ENCODE measurements at places on chromosomes 13 and 19.
A peak's percentile ranks its signal among the peaks of the same experiment; 100 is the strongest.

- no peak for DNase-seq
Measured at GRCh38 chr19:28843761-28844492, 369.0 kb downstream of the UQCRFS1 start.

DNA sequence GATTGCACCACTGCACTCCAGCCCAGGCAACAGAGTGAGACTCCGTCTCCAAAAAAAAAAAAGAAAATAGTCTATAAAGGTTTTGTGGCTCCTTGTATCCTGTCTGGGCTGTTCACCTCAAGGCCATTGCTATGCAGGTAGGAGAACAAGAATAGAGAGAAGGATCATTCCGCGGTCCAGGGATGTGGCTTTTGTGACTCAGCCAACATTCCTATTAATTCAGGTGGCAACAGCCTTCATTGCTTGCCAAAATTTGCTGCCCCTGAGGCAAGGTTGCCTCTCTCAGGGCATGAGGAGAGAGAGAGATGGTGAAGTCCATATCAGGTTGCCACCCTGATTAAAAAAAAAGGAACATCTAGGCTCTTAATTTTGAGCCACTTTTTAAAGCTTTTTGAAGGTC lies 8.0 kb downstream of the ZNF551 start:
- DNase-seq, result no peak

DNA sequence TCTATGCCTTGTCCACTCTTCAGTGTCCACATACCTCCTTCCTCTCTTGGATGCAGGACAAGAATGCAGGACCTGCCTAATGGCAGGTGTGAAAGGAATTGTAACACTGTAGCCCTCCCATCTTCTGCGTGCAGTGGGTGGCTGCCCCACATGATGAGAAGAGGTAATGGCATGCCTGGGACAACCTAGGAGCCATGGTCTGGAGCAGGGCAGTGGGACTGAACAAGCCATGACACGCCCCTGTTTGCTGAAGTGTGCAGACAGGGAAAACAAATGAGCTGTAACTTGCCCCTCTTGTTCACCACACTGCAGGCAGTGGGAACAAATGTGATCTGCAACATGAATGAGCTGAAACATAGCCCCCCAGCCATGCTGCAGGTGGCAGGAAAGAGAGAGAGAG lies 192.2 kb downstream of the PCDH17 start:
- no peak for DNase-seq

- no peak for DNase-seq
Measured at GRCh38 chr19:51359294-51359693, 6.9 kb downstream of the ETFB start.

- no peak for DNase-seq
Measured at GRCh38 chr13:28620011-28620830, 38.7 kb upstream of the POMP start.

- DNase-seq, result no peak
Measured at GRCh38 chr19:56690670-56691069, 19.1 kb upstream of the ZNF835 start.

DNA sequence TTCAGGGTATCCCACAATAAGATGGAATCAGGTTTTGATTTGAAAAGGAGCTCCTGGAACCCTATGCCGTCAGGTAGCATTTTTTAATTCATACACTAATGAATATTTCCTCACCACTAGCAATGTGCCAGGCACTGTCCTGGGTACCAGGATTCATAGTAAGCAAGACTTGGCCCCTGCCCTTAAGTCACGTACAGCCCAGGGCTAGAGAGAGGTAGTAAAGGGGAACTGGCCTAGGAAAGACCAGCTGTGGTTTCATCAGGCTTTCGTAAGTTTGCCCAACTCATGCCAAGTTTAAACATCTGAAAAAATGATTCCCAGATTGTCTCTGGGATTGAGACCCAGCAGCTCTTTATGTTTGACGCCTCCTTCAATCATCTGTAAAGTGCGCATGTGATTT lies 45.9 kb upstream of the AMER2 start:
- no peak for DNase-seq

DNA sequence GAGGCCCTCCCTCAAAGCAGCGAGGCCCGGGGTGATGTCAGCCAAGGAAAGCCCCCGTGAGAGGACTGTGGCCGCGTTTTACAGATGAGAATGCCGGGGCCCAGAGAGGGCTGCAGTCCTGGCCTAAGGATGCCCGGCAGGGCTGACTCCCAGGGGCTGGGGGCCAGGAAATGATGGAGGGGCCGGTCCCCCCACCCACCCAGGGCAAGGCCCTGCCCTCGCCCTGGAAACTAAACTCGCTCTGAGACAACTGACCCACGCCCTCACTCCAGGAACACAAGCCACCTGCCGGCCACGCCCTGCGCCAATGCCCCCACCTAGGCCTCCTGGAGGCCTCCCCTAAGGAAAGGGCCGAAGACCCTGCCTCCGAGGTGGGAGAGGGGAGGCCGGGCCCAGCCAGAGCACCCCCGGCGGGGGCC lies 7.2 kb downstream of the ZBTB7A start:
- peak; percentile 64 for DNase-seq

DNA sequence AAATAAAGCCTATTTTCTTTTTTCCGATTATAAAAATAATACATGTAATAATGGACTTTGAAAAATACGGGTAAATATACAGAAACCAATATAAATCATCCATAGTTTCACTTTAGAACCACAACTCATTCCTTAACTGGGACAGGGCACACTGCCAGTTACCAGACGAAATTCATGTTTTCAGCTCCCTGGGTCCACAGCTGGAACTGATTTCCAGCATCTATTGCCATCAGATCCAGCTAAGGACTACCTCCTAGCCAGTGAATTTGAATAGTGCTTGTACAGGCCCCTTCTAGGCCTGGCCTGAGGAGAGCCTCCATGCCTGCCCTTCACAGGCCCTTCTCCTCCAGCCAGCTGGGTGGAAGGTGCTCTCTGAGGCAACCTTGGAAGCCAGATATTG lies 30.0 kb upstream of the ATP12A start:
- DNase-seq, result no peak

DNA sequence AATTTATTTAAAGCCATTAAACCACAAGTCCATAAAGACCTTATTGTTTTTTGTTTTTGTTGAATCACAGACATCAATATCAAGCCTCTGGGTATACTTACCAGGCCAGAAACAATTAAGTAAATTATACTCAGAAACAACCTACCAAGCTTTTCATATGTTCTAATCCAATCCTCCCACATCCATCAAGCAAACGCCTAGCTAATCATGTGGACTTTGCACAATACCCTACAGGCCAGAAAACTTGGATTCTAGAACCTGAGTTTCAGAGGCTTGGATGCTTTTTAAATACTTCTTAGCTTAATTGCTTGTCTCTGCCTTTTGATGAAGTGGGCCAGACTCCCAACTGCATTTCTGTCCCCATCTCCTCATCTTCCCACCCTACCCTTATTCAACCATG lies 39.9 kb downstream of the TGDS start:
- no peak for DNase-seq

DNA sequence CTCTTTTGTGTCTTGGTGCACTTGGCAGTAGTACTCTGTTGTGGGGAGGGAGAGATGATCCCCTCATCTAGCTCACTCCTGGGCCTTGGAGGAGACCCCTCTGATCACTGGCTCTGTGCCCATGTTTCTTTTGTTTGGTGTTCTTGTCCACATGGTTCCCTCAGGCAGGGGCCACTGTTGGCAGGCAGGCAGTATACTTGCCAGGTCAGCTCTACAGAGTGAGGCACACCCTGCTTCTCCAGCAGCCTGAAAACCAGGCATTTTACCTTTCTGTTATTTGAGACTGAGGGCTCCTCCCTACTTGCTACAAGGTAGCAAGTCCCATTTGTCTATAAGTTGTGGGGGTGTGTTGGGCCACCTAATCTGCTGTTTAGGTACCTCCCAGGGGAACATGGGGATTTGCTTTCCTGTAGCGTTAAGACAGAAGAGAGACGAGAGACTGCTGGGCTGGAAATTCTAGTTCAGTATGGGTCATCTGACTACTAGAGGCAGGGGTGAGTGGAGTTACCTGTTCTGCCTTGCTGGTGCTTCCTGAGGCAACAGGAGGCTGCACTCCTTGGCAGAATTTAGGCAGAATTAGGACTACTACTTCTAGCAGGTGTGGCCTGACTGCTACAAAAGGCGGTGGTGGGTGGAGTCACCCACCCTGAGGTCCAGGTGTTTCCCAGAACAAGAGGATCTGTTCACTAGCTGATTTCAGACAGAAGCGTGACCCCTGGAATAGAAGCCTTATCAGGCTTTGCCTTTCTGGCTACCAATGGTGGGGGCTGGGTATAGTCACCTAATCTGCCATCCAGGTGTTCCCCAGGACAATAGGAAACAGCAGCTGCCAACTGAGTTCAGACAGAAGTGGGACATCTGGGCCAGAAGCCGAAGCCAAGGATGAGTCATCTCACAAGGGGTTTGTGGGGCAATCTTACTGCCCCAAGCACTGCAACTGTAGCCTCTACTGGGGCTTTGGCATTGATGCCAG lies 843.0 kb upstream of the ATXN8OS start:
- no peak for DNase-seq

- peak; percentile 33 for DNase-seq
Measured at GRCh38 chr13:48975101-48975855, 434 bp upstream of the FNDC3A start.

- no peak for DNase-seq
Measured at GRCh38 chr13:33355201-33355895, 69.8 kb upstream of the STARD13 start.

DNA sequence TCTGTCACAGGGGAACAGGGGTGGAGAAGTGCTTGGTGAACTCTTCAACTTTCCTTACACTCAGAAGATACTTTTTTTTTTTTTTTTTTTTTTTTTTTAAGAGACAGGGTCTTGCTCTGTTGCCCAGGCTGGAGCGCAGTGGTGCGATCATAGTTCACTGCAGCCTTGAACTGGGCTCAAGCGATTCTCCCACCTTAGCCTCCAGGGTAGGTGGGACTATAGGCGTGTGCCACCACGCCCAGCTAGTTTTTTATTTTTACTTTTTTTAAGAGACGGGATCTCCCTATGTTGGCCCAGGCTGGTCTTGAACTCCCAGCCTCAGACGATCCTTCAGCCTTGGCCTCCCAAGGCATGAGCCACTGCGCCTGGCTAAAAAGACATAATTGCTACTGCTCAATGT lies 11.5 kb downstream of the CEBPG start:
- no peak for DNase-seq

DNA sequence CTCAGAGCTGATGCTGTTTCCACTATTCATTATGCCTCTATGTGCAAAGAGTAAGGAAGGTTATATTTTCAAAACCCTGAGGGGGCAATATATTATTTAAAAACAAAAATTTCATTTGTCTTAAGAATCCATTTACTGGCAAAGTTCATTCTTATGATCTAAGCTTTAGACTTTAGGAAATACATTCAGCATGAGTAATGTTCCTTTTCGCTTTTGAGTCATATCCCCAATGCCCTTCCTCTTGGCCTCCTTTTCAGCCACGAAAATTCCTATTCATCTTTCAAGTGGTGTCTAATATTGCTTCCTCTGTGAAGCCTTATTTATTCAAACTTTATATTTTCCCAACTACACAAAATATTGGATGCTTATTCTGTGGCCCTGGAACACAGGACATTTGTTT lies 1317.0 kb downstream of the PCDH9 start:
- DNase-seq, result no peak

DNA sequence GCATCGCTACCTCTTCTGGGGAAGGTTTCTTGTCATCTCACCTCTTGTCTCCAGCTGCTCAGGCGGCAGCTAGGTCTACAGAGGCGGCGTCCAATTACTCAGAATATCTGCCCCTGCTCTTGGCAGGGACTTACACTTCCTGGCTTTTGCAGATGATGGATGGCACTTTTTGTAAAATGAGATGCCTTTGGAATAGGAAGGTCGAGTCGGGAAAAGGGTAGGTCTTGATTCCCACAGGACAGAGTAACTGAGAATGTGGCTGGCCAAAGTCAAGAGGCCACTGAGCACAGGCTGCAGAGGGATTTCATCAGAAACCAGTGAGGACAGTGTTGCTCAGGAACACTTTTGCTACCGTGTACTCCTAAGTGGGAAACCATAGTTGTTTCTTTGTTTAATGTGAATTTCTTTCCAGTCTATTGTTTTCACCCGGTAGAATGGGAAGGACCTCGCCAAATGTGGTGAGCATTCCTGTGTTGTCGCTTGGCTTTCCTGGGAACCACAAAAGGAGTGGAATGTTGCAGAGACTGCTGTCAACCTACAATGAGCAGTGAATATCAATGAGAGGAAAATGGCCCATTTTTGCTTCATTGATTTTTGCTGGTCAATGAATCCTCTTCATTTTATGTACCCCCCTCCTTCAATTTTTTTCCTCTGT lies 383.7 kb downstream of the HS6ST3 start:
- no peak for DNase-seq

GRCh38 chr13:83503424-83503823 lies 378.9 kb downstream of the SLITRK1 start:
- no peak for DNase-seq

DNA sequence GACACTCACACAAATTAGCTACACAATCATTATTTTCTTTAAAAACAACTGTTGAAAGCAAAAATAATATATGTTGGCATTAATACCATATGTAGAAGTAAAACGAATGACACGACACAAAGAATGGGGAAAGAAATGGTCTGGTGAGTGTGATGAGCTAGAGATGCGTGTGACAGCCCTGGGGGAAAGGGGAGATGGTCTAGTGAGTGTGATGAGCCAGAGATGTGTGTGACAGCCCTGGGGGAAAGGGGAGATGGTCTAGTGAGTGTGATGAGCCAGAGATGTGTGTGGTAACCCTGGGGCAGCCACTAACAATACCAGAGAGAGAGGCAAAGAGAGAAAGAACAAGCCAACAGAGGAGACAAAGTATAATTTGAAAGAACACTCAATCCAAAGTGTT lies 22.3 kb upstream of the LAMP1 start:
- no peak for DNase-seq

- no peak for DNase-seq
Measured at GRCh38 chr19:10766049-10766623, 48.3 kb downstream of the DNM2 start.

DNA sequence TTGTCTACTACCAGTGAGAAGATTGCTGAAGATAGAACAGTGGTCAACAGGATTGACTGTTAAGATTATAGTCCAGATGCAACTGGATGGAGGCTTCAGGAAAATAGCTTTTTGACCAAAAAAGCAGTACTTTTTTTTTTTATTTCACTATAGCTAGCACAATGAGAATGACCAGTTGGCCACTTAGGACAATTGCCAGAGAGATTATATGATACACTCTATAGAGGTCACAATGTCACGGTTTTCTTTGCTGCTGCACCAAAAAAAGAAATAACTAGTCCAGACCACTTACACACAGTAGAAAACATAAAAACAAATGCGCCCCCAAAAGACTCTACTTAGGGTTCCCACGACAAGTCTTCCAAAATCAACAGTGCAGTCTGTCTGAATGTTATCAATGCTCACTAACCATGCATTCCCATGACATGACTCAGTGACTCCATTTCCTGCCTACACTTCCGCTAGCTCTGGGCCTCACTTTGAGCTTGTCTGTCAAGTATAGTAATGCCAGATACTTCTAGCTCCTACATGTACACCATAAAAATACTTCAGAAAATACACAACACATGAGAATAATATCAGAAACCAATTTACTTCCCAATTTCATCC lies 209.1 kb upstream of the STARD13 start:
- DNase-seq, result no peak

GRCh38 chr13:77831866-77832265 lies 86.8 kb downstream of the EDNRB start:
- DNase-seq, result no peak

GRCh38 chr19:54399189-54399588 lies 16.1 kb upstream of the TTYH1 start:
- no peak for DNase-seq

GRCh38 chr19:662962-663681 lies at the start of gene RNF126:
RNF126 (minus strand) TSS chr19:663214; CDS start chr19:663121, 93 bp downstream.
- peak; percentile 97 for DNase-seq

- peak; percentile 41 for DNase-seq
Measured at GRCh38 chr19:12647490-12648071, 19.0 kb downstream of the MAN2B1 start.
